NCI-H748 treated with DMSO at 0.1 percent for 48 hours (cell line): ENCODE measurements at places on chromosomes 6 and 20.

- no peak for DNase-seq
Measured at GRCh38 chr6:134295953-134296553, 21.9 kb downstream of the SGK1 start.

GRCh38 chr20:10665027-10665561 is 8.7 kb downstream of the JAG1 start:
- no peak for DNase-seq

DNA sequence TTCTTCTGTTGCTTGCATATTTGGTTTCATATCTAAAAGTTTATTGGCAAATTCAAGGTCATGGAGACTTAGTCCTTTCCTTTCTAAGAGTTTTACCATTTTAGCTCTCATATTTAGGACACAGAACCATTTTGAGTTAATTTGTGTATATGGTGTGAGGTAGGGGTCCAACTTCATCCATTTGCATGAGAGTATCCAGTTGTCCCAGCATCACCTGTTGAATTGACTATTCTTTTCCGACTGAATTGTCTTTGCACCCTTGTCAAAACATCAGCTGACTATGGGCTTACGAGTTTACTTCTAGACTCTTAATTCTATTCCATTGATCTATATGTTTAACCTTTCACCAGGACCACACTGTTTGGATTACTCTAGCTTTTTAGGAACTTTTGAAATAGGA is 157.5 kb downstream of the RALGAPA2 start:
- DNase-seq, result no peak

DNA sequence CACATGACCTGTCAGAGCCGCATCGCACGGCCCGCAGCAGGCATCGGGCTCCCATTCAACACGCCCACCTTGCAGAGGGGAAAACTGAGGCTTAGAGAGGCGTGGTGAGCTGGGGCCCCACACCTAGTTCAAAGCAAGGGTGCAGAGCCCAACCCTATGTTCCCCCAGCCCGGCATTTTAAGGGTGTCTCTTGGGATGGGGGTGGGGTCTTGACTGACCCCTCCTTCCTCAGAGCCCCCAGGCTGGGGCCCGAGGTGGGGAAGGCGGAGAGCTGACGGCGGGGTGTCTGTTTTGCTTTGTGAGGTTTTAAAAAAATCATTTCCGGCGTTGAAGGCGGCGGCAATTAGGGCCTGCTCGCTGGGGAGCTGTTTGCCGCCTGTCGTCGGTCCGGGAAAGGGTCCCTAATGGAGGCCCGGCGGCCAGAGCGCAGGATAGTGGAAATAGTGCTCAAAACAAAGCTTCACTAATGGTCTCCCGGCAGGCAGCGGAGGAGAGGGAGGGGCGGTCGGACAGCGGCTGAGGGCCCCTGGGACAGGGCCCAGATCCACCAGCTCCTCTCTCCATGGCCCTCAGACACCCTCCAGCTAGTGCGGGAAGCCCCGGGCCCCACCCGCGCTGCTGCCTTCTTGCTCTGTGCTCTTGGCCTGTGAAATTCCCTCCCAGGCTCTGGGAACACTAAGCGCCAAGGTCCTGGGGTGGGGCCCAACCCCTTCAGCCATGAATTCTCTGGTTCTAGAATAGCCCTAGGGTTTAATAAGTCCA is 11.9 kb downstream of the VSTM2L start:
- peak; percentile 12 for DNase-seq

- no peak for DNase-seq
Measured at GRCh38 chr20:61257611-61258010, 5.5 kb downstream of the CDH4 start.

DNA sequence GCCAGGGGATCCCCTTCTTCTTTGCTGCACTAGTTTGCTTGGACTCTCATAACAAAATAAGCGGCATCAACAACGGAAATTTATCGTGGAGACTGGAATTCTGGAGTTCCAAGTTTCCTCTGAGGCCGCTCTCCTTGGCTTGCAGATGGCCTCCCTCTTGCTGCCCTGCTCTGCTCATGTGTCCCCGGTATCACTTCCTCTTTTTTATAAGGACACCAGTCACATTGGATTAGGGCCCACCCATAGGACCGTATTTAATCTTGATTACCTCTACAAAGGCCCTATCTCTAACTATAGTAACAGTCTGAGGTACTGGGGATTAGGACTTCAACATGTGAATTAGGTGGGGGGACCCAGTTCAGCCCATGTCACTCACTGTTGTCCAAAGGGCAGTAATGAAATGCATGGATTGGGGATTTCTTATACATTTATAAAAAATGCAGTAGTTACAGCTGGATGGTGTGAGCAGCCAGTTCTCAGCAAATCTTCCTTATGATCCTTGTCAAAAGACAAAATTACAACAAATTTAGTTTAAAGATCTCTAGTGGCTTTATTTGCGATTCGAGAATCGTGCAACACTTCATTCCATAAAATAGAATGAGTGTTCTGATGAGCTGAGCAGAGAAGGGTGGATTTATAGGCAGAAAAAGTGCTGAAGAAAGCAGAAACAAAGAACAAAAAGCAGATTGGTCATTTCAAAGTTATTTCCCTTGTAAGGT is 59.3 kb upstream of the AKAP12 start:
- DNase-seq, result no peak

GRCh38 chr20:24703284-24703610 is 233.8 kb downstream of the SYNDIG1 start:
- DNase-seq, result no peak

DNA sequence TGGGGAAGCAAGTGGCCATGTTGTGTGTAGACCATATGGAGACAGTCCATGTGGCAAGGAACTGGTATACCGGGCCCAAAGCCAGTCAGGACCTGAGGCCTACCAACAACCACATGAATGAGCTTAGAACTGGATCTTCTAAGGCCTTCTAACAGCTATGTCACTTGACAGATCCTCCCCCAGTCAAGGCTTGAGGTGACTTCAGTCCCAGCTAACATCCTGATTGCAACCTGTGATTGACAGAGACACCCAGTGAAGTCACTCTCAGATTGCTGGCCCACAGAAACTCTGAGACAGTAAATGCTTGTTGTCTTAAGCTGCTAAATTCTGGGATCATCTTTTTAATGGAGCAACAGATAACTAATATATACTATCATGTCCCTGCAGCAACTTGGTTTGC is 32.9 kb downstream of the AHI1 start:
- no peak for DNase-seq

- DNase-seq, result no peak
Measured at GRCh38 chr6:86859513-86859912, 77.8 kb upstream of the HTR1E start.

- no peak for DNase-seq
Measured at GRCh38 chr20:52847731-52848359, 124.3 kb upstream of the TSHZ2 start.

DNA sequence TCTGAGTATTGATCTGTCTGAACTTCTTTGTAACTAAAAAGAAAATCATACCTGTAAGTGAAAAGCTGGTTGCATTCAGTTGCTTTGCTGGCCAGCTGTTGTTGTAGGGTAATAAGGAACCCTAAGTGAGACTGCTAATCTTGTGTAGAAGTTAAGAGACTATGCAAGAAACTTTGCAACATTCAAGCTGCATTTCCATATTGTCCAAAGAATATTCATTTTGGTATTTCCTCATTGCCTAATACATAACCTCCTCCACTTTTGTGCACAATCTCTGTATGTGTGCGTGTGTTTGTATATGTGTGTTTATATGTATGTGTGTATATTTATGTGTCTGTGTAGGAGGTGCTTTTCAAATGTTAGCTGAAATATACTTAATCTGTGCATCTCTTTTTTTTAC is 414.9 kb downstream of the CDKAL1 start:
- DNase-seq, result no peak

- DNase-seq, result peak; percentile 57
Measured at GRCh38 chr20:297925-298775, 780 bp downstream of the ZCCHC3 start.

GRCh38 chr20:8082989-8083388 is 49.1 kb upstream of the PLCB1 start:
- no peak for DNase-seq

DNA sequence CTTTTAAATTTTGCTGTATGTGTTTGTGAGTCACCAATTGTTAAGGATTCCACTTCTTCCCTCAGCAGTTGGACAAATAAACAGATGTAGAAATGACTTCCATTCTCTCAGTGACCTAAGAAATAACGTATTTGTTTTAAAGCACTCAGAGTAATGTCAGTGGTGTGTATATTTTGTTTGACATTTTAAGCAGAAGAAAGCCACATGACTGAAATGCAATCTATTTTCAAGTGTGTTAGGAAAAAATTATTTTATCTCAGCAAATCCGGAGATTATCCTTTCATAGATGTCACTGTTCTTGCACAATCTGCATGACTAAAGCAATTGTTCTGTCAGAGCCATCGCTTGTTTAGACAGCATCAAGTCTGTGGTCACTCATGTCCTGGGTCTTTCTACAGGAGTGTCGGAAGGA is 77.1 kb downstream of the JAG1 start:
- DNase-seq, result no peak

- DNase-seq, result no peak
Measured at GRCh38 chr20:61652146-61652545, 400.1 kb downstream of the CDH4 start.

DNA sequence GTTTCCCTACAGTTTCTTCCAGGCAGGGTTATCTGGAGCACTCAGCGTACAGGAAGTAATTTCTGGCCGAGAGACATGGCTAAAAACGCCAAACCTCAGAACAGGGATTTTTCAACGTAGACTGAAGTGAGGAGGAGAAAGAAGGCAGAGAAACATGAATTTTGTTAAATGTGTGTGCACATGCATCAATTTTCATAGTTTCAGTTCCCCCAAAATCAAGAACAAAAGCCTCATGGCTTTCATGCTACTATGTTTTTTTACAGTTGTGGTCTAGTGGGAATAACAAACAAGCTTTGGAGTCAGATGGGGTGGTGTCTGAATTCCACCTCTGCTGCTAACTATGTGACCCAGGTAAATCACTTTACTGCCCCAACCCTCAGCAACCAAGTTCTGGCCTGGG is 4.9 kb downstream of the TOMM34 start:
- DNase-seq, result no peak

- DNase-seq, result no peak
Measured at GRCh38 chr6:155544677-155545076, 89.0 kb upstream of the NOX3 start.

DNA sequence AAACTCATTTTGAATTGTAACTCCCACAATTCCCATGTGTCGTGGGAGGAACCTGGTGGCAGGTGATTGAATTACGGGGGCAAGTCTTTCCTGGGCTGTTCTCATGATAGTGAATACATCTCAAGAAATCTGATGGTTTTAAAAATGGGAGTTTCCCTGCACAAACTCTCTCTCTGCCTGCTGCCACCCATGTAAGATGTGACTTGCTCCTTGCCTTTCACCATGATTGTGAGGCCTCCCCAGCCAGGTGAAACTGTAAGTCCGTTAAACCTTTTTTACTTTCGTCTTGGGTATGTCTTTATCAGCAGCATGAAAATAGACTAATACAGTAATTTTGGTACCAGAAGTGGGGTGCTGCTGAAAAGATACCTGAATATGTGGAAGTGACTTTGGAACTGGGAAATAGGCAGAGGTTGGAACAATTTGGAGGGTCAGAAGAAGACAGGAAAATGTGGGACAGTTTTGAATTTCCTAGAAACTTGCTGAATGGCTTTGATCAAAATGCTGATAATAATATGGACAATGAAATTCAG is 41.4 kb upstream of the SAMHD1 start:
- DNase-seq, result no peak

DNA sequence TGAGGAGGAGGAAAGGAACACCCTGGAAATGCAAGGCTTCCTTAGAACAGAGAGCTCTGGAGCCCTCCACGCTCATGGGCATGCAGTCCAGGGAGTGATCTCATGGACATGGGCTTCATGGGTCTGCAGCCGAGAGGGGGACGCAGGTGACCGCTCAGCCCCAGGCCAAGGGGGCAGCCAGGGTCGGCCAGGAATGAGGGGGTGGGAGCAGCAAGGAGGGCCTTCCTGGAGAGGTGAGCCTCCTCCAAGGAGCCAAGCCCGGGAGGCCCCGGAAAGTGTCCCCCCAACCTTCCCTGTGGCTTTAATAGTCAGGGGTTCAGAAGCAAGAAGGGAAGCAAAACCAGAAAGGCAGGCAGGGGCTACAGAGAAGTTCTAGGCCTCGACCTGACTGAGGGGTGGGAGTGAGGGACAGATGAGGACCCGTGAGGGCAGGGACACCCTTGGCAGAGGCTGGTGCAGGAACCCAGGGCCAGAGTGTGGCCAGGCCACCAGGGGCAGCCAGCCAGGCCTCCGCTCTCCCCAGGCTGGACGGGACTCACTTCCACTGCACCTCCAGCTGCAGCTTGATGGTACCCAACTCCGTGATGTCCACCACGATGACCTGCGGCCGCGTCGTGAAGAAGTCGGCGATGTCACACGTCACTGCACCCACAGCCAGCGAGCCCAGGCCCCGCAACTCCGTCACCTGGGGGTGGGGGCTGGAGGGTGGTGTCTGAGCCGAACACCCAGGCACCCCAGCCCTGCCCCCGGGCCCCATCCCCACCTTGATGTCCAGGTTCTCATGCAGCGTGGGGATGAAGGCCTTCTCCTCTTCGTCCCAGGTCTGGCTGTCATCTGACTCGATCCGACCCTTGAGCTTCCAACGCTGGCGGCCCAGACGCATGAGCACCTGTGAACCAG is 83.2 kb downstream of the RIPOR3 start:
- no peak for DNase-seq

- DNase-seq, result peak; percentile 60
Measured at GRCh38 chr6:119148825-119149525, 70.5 kb upstream of the FAM184A start.

- DNase-seq, result peak; percentile 73
Measured at GRCh38 chr20:47785854-47786764, 828 bp upstream of the SULF2 start.

- DNase-seq, result peak; percentile 41
Measured at GRCh38 chr6:151494235-151494935, 568 bp downstream of the CCDC170 start.

DNA sequence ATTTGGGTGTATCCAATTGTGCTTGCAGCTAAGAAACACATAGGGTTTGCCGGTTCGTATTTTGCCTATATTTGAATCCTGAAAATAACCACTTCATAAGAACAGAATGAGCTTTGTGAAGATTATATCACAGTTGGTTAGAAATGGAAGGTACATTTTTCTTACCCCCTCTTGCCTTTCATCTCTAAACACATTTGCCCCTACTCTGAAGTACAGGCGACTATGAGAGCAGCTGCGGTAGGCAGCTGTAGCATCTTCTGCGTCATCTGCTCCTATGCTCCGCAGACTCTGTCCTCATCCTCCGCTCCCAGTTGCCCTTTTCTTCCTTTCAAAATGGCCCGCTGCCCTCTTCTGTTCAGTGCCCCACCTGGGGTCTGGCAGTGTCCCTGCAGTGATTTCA is 47.6 kb upstream of the REV3L start:
- no peak for DNase-seq
